Cerebellum (tissue), 4 donors: ENCODE measurements at places on chromosomes 5 and 9. TPM values are rescaled to one million over a fixed set of nuclear protein-coding genes. Genes with fewer than 3 reads are reported as not detected.

Gene IGIP
- 8.3 TPM for total RNA-seq

Gene MTX3
- total RNA-seq = 22.7 TPM

Gene AK8
- 1.3 TPM for total RNA-seq

Gene ECSCR
- total RNA-seq = 6.1 TPM

Gene LRRC8A
- 26.0 TPM for total RNA-seq

Gene INSL4
- total RNA-seq = not detected

Gene POLR3G
- 6.0 TPM for total RNA-seq

Gene CDH18
- total RNA-seq = 77.3 TPM

Gene SYK
- 1.5 TPM for total RNA-seq

Gene PTGDS
- 67.5 TPM for total RNA-seq

Gene MORN5
- 1.5 TPM for total RNA-seq

- no peak for DNase-seq
Observed at GRCh38 chr9:133371261-133371711, 4.6 kb downstream of the SURF4 start.

DNA sequence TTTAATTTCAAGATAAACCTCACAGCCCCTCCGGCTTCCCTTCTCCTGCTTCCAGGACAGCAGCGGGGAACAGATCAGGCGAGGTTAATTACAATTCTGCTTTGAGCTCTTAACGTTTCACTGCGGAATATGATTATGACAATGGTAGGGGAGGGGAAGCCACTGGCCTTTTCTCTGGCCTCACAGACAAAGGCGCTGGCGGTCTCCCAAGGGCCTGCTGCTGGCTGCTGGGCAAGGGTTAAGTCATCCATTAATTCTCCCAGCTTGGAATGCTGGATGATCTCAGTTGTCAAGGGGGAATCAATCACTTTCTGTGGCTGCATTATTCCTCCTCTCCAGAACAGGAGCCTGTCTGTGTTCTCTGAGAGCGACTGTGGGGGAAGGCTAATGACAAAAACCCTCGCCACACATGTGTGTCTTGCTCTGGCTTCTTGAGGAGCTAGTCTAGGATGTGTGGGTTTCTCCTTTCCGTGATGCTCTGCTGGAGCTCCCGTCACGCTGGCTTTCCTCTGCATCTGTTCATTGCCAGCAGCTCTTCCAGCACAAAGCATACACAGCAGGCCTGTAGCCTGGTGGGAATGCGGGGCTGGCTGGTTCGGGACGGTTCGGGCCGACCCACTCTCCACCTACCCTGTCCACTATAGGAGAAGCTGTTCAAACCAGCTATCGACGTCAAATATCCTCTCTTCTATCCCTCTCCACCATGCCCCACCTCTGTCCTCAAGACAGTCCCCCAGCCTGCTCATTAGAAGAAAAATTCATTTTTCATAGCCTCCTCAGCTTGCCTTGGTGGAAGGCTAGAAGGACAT lies 82.8 kb downstream of the DCP2 start:
- DNase-seq = no peak

GRCh38 chr5:74822288-74822687 lies 43.9 kb downstream of the FAM169A start:
- DNase-seq = no peak

GRCh38 chr5:158456756-158457155 lies 597.8 kb upstream of the CLINT1 start:
- DNase-seq = no peak

GRCh38 chr9:117487555-117488175 lies 72.8 kb upstream of the ASTN2 start:
- peak; percentile 81 for DNase-seq

- DNase-seq = no peak
Observed at GRCh38 chr9:91546574-91546973, 122.9 kb upstream of the NFIL3 start.

GRCh38 chr9:108475813-108476212 lies 380.0 kb downstream of the ACTL7B start:
- DNase-seq = no peak

GRCh38 chr9:95726756-95727155 lies 148.7 kb upstream of the ERCC6L2 start:
- DNase-seq = peak; percentile 64

DNA sequence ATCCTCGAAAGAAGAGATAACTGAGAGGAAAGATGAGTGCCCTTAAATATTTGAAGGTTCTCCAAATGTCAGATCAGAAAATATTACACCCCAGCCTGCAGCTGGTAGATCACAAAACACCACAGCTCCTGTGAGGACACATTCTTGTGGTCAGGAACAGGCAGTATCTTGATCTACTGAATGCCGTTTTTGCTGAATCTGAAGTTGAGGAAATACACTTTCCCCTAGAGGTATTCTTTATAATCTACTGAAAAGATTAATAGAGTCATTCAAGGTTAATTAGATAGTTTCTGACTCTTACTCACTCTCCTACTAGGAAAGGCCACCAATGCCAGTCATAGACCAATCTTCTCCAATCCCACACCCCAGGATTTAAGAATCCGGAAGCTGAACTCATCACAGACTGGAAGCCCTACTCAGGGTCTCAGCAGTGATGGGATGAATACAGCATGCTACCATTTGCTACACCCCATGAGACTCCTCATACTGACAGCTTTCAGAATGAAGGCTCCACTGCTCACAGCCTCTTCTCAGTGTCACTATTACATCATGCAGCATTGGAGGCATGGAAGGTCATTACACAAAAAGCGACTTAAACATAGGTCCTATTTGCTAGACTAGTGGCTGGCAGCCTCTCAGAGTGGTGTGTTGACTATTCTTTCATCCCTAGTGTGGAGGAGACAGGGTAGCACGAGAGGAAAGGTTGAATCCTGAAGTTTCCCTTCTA lies 143.9 kb upstream of the SLC1A3 start:
- no peak for DNase-seq

GRCh38 chr5:105030153-105030552 lies 1467.6 kb upstream of the NUDT12 start:
- no peak for DNase-seq

- DNase-seq = no peak
Observed at GRCh38 chr5:43412644-43413043, 453 bp upstream of the CCL28 start.

GRCh38 chr5:140220032-140220697 lies 45.2 kb downstream of the CYSTM1 start:
- DNase-seq = no peak

DNA sequence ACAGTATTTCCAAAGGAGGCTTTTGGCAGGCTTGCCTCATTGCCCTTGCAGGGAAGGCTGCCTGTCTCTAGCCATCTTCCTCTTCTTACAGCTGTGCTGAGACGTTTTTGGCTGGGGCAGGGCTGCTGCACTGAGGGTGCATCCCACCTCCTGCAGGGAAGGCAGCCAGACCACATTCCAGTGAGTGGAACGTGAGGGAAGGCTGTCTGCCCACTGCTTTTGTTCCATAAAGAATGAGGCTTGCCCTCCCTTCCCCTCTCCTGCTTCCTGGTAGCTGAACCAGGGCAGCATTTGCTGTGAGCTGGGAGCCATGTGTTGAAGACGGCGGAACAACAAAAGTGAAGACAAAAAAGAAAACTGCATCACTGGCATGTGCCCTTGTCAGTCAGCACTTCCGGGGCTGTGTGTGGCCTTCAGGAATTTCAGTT lies 16.8 kb downstream of the MGAT1 start:
- no peak for DNase-seq

DNA sequence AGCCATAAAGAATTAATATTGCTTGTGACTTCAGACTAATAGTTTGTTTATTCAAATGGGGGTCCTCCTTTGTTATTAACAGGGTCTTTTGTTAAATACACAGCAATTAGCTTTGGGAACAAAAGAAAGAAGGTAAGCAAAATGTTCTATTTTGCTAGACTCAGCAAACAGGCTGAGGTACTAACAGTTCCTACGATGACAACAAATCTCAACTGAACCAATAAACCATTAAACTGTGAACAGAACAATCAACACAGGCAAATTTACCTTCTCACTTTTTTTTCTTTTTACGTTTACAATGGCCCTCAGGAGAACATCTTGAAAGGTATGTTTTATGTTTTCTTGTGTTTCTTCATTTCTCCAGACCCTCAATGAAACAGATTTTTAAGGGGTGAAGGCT lies 207.2 kb downstream of the NFIB start:
- no peak for DNase-seq

- DNase-seq = no peak
Observed at GRCh38 chr5:1297243-1297642, 2.4 kb upstream of the TERT start.

- DNase-seq = no peak
Observed at GRCh38 chr5:82754759-82755158, 322.4 kb downstream of the TMEM167A start.

- no peak for DNase-seq
Observed at GRCh38 chr9:75101004-75101588, 12.8 kb downstream of the OSTF1 start.

DNA sequence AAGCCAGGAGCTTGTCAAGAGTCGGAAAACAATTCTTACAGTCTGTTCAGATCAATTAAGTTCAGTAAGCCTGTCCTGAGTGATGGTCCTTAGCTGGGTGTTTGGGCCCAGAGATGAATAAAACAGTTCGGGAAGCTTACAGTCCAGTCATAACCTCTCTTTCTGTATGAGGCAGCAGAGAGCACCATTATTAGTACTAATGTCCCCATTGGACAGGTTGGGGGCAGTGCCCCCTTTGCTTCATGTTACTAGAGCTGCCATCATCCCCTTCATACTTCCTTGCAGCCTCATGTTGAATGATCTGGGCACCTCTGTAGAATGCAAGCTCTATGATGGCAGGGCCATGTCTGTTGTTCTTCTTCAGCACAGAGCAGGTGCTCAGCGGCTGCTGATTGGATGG lies 9.8 kb downstream of the DOCK2 start:
- no peak for DNase-seq

GRCh38 chr5:14724633-14725032 lies 60.1 kb downstream of the OTULIN start:
- no peak for DNase-seq

DNA sequence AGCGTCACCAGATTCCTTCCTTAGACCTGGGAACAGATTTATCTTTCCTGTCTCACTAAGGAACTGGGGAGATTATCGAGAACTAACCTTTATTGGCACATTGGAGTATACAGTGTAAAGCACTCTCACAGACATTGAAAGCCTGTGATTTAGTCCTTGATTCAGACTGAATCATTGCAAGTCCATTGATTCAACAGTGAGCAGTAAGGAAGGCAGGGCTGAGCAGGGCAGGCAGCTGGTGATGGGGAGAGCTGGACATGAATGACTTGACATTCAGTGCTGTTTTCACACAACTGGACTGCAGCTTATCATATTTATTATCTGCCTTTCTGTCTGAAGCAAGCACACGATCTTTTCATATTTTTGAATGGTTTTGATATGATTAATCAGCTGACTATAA lies 16.2 kb downstream of the ISOC1 start:
- no peak for DNase-seq

GRCh38 chr5:10699987-10700386 lies 61.0 kb downstream of the DAP start:
- no peak for DNase-seq

GRCh38 chr9:135641047-135641446 lies 1.7 kb upstream of the GLT6D1 start:
- no peak for DNase-seq

DNA sequence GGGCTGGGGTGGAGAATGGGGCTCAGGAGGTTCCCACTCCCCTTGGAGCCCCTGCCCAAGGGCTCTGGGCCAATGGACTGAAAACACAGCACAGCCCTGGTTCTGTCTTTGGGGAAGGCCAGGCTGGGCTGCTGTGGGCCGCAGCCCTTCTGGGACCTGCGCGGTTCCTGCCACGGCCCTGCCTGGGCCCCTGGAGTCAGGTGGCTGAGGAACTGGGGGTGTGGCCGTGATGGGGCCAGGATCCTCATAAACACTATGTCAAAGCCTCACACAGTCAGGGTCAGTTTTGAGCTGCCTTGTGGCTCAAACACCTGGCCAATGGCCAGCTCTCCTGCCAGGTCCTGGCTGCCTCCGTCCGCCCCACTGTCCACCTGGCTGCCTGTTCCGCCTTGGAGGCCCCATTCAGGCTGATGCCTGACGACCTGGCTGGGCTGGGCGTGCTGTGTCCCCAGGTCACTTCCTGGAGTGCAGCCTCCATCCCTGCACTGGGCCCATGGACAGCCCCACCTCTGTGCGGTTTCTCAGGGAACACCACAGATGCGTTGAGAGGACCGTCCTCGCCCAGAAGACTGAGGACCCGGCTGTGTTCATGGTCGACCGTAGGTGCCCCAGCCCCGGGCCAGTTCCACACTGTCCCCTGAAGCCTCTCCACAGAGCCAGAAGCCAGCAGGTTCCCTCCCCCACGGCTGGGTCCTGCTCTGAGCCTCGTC lies 27.5 kb downstream of the PAEP start:
- DNase-seq = peak; percentile 63

GRCh38 chr5:55969956-55970355 lies 24.8 kb downstream of the IL6ST start:
- DNase-seq = no peak

- no peak for DNase-seq
Observed at GRCh38 chr5:59055745-59056448, 473.0 kb downstream of the RAB3C start.

- no peak for DNase-seq
Observed at GRCh38 chr5:41924526-41924871, 582 bp upstream of the FBXO4 start.

- DNase-seq = no peak
Observed at GRCh38 chr5:22779499-22779898, 73.6 kb downstream of the CDH12 start.

DNA sequence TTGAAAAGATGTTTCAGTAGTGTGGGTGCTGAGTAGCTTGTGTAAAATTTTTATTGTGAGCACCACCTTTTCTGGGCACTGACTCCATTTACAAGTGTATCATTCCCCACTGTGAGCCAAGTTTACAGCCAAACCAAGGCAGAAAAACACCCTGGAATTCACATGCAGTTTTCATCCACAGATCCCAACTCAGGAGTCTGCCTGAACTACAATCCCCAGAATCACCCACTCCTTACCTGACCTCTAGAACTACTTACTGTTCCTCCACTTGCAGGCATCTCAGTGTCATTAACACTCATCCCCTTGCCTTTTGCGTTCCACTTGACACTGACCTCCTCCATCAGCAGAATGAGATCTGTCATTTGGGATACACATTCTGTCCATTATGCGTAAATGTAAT lies 2042.6 kb upstream of the CDH6 start:
- DNase-seq = no peak

- no peak for DNase-seq
Observed at GRCh38 chr5:133716532-133717183, 104.3 kb upstream of the FSTL4 start.

DNA sequence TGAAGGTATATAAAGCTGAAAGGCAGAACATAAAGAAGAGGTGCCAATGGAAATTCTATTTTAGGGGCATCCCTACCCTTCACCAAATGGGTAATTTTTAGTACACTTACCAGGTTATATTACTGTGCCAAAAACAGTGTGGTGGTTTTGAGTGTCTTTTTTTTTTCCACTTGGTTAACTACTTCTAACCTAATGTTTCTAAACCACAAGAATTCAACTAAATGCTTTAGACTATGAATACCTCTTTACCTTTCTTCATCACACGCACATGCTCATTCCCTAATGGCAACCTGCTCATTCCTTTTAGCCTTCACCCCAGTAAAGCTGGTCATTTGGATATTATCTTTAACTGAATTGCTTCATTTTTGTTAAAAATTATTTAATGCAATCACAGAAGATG lies 215.6 kb downstream of the PIK3R1 start:
- no peak for DNase-seq
